GM13977 (cell line): ENCODE measurements at places on chromosomes 5 and 9.

DNA sequence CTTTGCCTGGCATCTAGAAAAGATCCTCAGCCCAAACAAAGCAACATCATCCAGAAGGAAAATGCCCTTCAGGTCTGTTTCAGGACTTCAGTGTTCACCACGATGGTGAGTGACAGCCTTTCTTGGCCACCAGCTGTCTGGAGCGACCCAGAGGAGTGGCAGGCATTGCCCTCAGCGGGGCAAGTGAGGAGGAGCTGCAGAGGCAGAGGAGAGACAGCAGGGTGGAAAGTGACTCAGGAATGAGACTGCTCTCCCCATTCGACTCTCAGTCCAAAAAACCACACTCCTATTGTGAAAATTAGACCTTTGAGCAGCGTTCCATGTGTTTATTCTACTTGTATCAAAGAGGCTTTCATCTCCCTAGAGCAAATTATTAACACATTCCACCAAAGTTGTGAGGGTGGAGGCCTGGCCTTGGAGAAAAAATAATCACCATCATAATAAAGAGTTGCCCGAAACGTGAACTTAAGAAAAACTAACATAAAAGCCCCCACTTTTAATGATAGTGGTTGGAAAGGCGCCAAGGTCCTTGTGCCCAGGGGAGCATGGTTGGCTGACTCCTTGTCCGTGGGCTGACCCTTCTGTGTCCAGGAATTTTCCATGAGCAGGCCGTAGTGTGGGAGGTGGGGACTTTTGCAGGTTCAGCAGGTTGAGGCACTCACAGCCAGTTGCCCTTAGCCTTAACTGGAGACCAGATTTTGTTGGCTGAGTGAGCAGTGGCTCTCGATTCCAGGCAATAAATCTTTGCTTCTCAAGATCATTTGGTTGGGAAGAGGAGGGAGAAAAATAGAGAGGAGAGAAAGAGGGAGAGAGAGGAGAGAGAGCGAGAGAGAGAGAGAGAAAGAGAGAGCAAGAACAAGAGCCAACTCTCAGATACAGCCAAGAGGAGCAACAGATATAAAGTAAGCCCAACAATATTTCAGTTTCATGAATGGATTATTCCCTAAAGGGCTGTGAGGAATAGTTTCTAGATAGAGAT lies 125.9 kb upstream of the ANKRD55 start:
- no peak for DNase-seq

DNA sequence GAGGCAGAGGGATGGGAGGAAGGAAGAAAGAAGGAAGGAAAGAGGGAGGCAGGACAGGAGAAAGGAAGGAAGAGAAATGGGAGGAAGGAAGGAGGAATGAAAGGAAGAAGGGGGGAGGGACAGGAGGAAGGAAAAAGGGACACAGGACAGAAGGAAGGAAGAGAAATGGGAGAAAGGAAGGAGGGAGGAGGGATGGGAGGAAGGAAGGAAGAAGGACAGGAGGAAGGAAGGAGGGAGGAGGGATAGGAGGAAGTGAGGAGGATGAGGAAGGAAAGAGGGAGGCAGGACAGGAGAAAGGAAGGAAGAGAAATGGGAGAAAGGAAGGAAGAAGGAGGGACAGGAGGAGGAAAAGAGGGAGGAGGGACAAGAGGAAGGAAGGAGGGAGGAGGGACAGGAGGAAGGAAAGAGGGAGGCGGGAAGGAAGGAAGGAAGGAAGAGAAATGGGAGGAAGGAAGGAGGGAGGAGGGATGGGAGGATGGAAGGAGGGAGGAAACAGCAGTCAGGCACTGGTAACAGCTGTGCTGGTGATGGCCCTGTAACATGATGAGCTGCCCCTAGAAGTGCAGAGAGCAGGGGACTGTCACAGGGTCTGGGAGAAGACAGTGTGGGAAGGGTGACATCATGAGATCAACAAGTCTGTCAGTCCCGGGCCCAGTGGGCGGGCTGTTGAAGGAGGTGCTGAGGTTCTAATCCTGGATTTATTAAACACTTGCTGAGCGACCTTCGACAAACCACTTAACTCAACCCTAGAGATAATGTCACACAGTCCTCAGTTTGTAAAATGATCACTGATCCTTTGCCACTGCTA lies 10.7 kb upstream of the IRX1 start:
- no peak for DNase-seq

GRCh38 chr5:1845696-1846095 lies 37.0 kb downstream of the IRX4 start:
- no peak for DNase-seq

DNA sequence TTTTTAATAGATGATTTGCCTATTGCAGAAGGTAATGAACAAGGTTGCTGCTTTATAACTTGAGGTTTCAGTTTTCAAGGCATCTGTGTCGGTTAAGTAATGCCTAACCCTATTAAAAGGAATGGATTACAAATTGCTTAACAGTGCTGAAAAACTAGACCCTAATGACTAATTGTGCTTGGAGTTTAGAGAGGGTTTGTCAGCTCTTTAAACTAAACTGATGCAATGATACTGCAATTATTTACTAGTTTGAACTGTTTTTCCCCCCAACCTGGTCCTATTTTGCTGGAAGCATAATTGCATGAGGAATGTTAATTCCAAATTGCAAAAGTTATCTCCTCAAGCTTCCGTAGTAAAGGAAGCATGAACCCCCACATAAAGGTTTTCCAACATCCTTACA lies 39.3 kb upstream of the TLX3 start:
- DNase-seq, result no peak

DNA sequence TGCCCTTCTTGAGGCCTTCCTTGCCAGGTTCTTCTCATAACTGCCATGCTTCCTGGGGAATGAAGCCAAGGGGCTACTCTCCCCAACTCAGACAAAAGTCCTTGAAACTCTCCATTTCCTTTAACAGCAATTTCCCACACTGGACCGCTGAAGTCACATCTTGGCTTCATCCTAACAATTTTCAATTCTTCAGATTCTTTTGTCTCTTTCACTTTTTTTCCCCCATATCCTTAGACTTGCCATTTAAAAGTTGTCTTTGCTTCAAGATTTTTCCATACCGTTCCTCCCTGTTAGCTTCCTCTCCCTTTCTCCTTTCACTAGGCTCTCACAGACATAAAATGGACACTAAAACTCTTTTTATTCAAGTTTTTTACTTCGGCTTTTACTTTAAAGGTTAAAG lies 93.1 kb upstream of the ITGA1 start:
- DNase-seq, result no peak

DNA sequence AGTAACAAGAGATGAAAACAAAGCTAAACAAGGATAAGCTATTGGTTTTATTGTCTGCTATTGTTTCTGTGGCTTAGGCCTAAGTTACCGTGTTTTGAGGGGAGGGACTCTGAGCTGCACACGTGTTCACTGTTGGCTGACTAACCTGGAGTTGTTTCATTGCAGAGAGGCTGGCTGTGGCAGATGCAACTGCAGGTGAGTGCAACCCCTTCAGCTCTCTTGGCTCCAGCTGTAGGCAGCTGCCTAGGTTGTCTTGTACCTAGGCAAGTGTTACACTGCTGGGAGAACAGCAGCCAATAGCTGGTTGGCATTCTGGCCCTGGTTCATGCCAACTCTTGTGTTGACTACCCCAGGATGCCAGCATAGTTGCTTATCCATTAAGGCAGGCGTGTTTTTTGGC lies 17.6 kb upstream of the MATR3 start:
- DNase-seq, result no peak

- DNase-seq, result no peak
Observed at GRCh38 chr5:41289970-41290464, 76.7 kb upstream of the C6 start.

DNA sequence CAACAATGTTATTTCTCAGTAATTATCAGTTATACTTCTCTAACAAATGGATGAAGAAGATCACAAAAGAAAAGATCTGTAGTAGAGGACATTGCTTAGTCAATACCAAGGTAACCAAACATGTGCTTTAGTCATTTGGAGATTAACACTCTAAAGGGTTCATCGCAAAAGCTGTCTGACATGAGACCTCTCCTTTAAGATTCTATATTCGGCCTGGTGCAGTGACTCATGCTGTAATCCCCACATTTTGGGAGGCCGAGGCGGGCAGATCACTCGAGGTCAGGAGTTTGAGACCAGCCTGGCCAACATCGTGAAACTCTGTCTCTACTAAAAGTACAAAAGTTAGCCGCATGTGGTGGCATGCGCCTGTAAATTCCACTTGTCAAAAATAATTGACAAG lies 18.3 kb upstream of the CKMT2 start:
- DNase-seq, result no peak

- DNase-seq, result no peak
Observed at GRCh38 chr5:135254183-135254582, 144.8 kb downstream of the MACROH2A1 start.

GRCh38 chr9:26725573-26725972 lies 167.0 kb downstream of the CAAP1 start:
- DNase-seq, result no peak

DNA sequence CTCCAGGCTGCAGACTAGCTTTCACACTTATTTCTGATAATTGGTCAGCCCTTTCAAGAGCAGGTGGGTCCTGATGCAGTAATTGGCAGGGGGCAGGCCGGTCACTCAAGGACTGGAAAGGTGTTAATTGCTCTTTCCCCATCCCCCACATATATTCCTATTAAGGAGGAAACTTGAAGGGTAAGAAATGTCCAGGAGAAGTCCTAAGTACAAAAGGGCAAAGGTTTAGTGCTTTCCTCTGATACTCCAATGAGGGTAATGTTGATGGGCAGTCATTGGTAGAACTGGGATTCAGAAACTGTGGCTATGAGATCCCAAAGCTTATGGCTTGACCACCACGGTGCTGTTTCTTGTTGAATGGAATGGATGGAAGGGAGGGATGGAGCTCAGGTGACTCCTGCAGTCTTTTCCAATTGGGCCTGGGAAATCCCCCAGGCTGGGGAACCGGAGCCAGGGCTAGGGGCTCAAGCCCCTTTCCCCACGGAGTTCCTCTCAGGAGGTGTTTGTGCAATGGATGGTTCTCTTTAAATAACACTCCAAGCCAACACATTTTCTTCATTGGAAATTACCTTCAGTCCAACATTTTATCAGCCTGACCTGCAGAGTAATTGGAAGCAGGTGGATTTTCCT lies 103.2 kb upstream of the ALDH1B1 start:
- DNase-seq, result no peak

- DNase-seq, result no peak
Observed at GRCh38 chr5:133236541-133236951, 184.7 kb downstream of the HSPA4 start.

DNA sequence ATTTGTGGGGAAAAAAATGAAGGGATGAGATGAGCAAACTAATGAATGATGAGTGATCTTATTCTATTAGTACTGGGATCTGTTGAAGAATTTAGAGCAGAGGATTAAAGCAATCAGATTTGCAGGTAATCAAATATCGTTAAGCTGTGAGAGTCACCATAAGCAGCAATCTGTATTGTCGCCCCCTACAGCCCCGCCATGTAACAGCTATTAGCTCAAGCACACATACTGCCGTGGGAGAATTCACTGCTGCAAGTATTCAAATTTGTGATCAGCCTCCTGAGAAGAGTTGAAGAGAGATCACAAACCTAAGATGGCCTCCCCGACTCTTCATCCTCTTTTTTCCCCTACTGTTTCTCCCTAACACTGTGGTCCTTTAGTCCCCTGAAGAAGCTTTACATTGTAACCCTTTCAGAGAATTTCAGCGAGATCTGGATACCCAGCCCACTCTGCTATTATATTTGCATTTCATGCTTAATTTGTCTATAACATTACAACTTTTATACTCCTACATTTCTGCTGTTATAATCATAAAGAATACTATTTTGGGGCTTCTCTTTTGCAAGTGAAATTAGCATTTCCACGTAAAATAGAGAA lies 28.5 kb upstream of the PHF24 start:
- DNase-seq, result peak; percentile 62

GRCh38 chr5:89301321-89302025 lies 418.5 kb upstream of the MEF2C start:
- DNase-seq, result no peak

DNA sequence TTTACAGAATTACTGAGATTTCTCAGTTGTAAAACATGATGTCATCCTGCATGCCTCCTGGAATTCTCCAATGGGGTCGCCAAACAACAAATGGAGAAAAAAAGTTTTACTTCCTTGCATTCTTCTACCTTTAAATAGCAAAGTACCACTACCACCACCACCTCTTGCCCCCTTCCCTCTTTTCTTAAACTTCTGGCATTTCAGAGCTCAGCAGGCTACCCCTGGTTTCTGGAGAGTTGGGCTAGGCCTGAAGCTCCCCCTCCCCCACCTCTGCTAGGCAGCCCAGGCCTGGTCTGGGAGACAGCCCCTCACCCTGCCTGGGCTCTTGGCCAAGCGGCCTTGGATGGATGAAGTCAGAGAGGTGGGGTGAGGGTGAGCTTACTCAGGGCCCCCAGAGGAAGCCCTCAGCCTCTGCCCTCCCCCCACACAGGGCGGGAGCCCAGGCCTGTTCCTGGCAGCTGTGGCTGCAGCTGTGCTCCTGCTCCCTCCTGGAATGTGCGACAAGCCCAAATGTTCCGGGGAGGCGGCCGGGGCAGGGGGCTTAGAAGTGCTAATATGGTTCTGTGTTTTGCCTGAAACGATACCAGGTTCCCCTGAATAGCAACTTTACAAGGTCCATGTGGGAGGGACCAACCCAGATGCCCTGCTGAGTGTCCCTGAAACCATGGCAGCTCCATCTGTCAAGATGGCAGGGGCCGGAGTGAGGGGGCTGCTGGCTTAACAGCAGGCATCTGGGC lies 6.0 kb upstream of the CCIN start:
- no peak for DNase-seq
